ENCODE measurements at places on chromosomes 3 and 15. TPM values are rescaled to one million over a fixed set of nuclear protein-coding genes. Genes with fewer than 3 reads are reported as not detected.
A peak's percentile ranks its signal among the peaks of the same experiment; 100 is the strongest.

- no peak for DNase-seq
Measured at GRCh38 chr15:49923671-49924070, 195.4 kb downstream of the ATP8B4 start.

DNA sequence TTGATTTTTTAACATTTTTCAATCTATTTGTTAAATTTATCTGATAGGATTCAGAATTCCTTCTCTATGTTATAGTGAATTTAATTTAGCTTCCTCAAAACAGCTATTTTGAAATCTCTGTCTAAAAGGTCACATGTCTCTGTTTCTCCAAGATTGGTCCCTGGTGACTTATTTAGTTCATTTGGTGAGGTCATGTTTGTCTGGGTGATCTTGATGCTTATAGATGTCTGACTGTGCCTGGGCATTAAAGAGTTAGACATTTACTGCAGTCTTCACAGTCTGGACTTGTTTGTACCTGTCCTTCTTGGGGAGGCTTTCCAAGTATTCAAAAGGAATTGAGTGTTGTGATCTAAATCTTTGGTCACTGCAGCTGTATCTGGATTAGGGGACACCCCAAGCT, 169.5 kb upstream of the C2CD4B start:
- no peak for DNase-seq

GRCh38 chr3:65615329-65615728, 423.4 kb downstream of the MAGI1 start:
- DNase-seq, result no peak

TMEM108 gene
- not detected for total RNA-seq

DNA sequence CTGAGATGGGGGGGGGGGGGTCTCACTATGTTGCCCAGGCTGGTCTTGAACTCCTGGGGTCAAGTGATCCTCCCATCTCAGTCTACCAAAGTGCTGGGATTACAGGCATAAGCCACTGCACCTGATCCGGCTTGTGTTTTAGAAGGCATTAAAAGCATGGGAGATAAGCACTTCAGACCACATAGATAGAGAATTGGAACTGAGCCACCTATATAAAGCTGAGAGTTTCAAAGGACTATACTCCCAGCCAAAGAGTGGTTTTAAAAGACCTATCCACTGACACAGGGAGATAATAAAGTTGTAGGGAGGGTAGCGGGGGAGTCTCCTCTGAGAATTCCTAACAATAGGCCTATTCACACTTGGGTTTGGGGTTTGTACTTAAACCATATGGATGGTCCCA, 34.8 kb downstream of the DENND4A start:
- DNase-seq, result no peak

GRCh38 chr15:48177766-48178647, at the start of gene MYEF2:
Gene MYEF2 (minus strand): TSS chr15:48178295. CDS start chr15:48178237, 58 bp downstream.
- DNase-seq, result peak; percentile 63

DNA sequence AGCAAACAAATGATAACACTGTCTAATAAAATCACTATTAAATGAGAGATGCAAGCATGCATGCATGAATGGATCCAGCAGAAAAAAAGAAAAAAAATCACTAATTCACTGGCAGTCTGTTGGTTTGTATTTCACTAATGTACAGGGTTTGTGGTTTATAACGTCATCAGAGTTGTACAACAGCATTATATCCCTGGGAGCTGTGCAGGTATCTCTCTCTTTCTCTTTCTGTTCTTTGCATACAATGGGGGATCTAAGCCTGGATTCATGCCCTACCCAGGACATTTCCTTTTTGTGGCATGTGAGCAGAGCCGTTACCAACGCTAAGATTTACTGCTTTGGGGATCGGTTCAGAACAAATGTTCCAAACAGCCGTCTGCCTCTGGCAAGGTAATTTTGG, 229.5 kb downstream of the SOX2 start:
- no peak for DNase-seq

GRCh38 chr15:26580943-26581342, 191.9 kb downstream of the GABRB3 start:
- DNase-seq, result no peak

PLEKHO2 gene
- 2.9 TPM for total RNA-seq

- DNase-seq, result no peak
Measured at GRCh38 chr15:89218531-89218930, 2.8 kb downstream of the RLBP1 start.

GOLGA6L10 gene
- total RNA-seq, result 2.2 TPM

DNA sequence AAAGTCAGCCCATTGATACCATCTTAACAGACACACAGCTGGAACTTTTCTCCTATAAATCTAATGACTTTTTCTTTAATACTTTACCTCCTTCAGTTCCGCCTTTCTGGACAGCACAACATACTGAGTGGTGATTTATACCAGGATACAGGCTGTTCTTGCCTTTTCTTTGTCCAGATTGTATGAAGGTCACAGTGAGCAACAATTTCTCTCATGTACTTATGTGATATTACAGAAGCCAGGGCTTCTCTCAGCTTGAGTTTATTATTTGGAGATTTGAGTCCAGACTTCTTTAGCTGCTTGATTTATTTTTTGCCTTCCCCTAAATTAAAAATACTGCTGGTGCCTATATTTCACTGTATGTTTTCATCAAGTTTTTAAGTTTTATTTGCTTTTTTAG, 976.0 kb downstream of the ROBO2 start:
- DNase-seq, result no peak

DNA sequence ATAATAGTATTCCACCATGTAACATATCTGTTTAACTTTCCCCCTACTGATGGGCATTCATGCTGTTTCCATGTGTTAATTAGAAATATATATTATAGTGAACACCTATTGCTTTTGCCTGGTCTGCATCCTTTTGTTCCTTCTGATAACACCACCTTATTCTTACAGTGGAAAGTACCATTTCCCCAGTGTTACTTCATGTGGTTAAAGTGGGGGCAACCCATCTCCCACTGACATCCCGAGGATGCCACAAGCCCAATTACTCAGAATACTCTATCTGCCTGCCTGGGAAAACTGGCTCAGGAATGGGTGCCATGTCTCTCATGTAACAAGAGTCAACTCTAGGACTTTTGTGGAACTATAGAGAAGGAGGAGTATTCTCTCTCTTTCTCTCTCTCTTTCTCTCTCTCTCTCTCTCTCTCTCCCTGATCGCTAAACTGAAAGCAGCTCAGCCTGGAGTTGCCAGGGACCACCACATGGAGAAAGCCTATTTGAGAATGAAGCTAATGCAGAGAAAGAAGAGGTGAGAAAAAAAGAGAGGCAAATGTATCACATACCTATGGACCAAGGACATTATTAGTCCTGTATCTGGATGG, 66.4 kb upstream of the PPIB start:
- DNase-seq, result no peak

DNA sequence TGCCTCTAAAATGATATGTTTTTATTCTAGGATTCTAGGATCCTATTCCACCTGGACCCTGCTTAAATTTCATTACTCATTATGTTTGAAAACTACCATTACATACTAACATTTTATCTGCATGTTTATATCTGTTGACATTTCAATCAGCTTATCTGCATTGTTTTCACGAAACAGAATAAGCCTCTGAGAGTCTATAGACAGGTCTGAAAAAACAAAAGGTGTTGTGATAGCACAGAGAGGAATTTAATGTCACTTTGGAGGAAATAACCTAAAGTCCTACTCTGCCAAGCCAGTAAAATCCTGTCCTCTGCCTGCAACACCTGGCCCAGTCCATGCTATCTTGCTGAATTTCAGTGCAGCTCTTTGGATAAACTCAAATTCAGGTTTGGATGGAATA, 315.2 kb downstream of the ZBTB20 start:
- DNase-seq, result no peak

- DNase-seq, result no peak
Measured at GRCh38 chr3:127745656-127746399, 73.1 kb downstream of the ABTB1 start.

- peak; percentile 62 for DNase-seq
Measured at GRCh38 chr15:60673918-60674558, 195.1 kb upstream of the ICE2 start.

DNA sequence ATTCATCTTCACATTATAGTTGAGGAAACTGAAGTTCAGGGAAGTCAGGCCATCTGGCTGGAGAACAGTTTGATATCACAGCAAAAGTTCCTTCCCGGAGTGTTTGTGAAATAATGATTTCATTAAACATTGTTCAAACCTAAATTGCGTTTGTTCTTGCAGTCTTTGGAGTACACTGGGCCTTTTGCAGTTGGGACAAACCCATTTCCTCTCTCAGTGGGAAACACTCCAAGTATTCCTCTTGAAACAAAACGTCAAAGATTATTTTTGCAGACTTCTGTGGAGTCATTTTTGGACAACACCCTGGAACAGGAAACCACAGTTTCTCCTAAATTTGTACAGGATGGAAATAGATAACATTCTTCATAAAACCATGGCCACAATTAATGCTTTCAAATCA, 287.5 kb downstream of the PTPRG start:
- DNase-seq, result no peak

DNA sequence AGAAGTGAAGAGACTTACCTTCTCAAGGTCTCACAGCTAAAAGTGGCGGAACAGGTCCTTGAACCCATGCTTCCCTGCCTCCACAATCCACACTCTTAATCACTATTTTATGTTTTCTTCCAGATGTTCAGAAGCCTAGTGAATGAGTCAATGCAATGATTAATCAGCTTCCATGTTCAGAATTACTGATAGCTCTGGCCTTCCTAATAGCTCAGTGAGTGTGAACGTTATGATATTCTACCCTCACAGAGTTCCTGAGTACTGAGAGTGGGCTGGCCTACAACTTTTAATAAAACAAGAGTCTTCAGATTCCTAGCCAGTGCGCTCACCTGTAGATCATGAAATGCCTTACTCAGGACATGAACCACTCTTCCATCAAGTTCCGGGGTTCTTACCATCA, 443.0 kb upstream of the ADAMTS9 start:
- no peak for DNase-seq

LSAMP gene
- 11.0 TPM for total RNA-seq

Data from NCI-H460 (cell line).